ENCODE measurements at places on chromosomes 16 and 17. TPM values are rescaled to one million over a fixed set of nuclear protein-coding genes. Genes with fewer than 3 reads are reported as not detected.

SLC5A11 gene
- total RNA-seq, result 0.05 TPM

CHMP6 gene
- total RNA-seq, result 14.4 TPM

RIPOR1 gene
- 21.6 TPM for total RNA-seq

DNA sequence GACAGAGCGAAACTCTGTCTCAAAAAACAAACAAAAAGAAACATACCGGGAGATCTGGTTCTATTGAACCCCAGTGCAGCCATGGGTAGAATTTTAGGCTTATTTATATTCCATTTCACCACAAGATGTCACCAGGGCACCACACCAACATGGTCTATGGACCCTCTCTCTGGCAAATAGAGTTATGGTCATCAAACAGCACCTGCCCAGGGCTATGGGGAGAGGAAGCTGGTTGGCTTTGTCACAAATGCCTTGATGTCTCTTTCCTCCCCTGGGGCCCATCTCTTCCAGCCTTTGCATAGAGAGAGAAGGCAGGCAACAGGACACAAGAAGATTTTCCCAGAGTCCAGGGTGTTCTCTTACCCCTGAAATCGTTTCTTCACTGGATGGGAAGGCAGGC, 128.4 kb downstream of the WWOX start:
- DNase-seq, result no peak

FZD2 gene
- 24.4 TPM for total RNA-seq

DNA sequence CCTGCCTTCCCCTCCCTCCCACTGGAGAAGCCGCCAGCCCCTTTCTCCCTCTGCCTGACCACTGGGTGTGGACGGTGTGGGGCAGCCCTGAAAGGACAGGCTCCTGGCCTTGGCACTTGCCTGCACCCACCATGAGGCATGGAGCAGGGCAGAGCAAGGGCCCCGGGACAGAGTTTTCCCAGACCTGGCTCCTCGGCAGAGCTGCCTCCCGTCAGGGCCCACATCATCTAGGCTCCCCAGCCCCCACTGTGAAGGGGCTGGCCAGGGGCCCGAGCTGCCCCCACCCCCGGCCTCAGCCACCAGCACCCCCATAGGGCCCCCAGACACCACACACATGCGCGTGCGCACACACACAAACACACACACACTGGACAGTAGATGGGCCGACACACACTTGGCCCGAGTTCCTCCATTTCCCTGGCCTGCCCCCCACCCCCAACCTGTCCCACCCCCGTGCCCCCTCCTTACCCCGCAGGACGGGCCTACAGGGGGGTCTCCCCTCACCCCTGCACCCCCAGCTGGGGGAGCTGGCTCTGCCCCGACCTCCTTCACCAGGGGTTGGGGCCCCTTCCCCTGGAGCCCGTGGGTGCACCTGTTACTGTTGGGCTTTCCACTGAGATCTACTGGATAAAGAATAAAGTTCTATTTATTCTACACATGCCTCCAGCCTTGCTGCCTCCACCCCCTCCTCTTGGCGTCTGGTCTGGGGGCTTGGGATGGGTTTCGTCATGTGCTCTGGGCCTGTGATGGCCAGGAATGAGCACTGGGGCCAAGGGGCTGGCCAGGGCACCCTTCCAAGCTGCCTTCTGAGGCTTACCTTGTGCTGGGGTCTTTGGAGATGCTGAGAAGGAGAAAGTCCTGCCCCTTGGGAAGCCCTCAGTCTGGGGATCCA, 7.3 kb downstream of the GJD3 start:
- DNase-seq, result no peak

- DNase-seq, result no peak
Measured at GRCh38 chr16:17519101-17519955, 48.6 kb upstream of the XYLT1 start.

- no peak for DNase-seq
Measured at GRCh38 chr17:77374170-77374936, 233.6 kb downstream of the SEC14L1 start.

DNA sequence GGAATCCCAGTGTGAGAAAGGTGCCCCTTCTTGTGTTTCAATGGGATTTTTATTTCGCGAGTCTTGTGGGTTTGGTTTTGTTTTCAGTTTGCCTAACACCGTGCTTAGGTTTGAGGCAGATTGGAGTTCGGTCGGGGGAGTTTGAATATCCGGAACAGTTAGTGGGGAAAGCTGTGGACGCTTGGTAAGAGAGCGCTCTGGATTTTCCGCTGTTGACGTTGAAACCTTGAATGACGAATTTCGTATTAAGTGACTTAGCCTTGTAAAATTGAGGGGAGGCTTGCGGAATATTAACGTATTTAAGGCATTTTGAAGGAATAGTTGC, 567 bp downstream of the UBB start:
- no peak for DNase-seq

DNA sequence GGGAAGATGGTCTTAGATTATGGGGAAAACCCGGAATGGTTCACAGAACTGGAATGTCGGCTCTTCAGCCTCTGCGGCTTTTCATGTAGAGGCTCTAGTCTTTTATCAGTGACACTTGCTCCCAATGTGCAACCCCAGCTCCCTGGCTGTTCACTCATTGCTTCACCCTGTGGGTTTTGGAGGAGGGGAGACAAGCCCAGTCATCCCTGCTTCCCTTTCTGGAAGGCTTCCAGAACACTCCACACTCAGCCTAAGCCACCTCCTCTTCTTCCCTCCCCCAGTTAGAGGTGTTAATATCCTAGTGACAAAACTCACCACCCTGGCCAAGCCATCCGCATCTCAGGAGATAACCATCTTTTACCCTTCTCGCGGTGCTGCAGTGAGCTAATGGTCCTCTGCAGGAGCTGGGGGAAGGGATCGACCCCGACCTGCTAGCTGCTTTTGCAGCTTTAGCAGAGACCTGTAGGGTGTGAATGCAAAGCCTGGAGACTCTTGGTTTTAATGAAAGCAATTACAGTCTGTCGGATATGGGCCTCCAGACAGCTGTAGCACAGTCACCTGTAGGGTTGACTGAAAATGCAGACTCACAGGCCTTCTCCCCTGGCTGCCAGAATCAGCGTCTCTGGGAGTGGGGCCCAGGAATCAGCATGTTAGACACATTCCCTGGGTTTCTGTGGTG, 24.3 kb upstream of the LASP1NB start:
- peak; percentile 100 for DNase-seq

DNA sequence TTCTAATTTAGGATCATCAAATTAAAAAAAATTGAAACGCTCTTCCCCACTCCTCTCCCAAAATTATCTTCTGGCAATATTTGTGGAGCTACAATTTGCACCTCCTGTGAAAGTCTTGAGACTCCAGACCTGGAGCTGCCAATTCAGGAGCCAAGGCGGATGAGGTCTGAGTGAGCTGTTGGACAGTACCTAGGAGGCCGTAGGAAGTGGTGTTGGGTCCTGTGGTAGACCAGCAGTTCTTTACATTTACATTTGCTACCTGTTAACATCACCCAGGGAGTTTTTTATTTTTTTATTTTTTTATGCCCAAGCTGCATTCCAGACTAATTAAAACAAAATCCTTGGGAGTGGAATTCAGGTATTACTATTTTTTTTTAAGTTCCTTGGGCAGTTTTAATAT, 271.0 kb downstream of the PHKB start:
- DNase-seq, result no peak

- no peak for DNase-seq
Measured at GRCh38 chr17:48517478-48517877, 13.3 kb downstream of the HOXB1 start.

GRCh38 chr17:36980280-36980761, 31.6 kb downstream of the AATF start:
- peak; percentile 14 for DNase-seq

DNA sequence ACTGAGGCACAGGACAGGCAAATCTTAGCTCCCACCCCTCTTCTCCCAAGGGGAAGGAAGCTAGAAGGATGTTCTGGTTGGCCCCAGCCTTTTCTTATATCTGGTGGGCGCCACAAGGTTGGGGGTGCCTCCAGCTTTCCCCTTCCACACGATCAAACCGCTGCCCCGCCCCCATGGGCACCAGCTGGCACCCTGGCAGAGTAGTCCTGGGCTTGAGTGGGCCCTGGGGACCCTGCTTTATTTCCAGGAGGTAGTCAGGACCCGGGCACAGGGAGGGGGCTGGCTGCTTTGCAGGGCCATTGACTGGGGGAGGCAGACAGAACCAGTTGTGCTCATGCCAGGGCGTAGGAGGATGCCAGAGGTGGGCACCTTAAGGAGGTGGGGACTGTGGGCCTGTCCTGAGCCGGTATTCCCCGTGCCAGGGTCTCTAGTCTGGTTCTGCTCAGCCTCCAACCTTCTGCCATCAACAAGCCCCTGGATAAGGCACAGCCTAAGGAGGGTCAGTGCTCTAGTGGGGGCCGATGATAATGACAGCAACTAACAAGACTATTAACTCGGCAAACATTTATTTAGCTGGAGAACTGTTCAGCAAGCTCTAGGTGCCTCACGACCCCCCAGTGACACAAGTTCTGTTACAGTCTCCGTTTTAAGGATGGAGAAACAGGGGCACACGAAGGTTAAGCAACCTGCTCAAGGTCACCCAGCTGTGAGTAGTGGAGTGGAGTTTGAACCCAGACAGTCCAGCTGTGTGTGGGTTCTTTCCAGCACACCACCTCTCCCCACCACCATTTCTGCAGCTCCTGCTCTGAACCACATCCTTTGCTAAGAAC, 7.6 kb upstream of the PPP1R1B start:
- no peak for DNase-seq

GRCh38 chr16:57029161-57030160, 40.1 kb downstream of the NLRC5 start:
- peak; percentile 29 for DNase-seq

DNA sequence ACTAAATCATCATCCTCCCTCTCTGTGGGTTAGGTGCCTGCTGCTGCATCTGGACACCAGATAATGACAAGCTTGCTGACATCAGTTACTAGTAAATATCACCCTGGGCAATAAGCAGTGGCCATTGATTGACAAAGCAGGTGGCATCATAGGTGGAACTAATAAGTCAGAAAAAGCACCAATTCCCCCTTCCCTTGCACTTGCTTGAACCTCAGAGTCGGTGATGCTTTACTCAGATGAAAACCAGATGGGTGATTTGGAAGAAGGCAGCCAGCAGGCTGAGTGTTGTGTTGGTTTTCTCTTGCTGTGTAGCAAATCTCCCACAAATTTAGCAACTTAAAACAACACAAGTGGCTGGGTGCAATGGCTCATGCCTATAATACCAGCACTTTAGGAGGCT, 146.9 kb upstream of the NOL11 start:
- no peak for DNase-seq

DNA sequence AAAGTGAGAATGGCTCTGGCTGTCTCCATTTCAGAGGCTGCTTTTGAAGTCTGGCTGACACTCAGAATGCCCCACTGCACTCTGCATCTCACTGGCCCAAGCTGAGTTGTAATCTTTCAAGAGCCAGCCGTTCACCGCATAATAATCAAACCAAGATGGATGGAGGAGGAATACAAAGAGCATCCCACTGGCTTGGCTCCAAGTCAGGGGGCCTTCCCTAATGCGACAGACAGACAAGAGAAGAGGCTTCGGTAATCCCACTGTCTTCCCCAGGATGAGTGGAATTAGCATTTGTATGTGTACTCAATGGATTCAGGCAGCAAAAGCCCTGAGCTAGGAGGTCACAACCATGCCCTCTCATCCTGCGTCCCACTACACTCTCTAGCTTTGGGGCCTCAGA, 68.0 kb downstream of the CBLN1 start:
- no peak for DNase-seq

GRCh38 chr17:81566461-81567126, 14.4 kb upstream of the FAAP100 start:
- DNase-seq, result peak; percentile 97

DNA sequence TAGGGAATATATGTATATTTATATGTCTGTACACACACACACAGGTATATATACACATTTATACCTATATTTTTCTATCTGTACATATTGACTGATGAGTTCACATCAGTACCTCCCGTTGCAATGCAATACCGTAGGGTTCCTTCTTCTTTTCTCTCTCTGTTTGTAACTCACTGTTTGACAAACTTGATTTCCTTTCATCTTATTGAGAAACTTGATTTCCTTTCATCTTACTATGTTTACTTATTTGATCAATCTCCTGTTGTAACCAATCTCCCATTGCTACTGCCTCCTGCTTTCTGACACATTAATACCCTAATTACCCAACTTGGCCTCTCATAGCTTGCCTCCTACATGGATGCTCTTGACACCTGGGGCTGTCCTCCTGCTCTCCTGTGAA, 49.8 kb downstream of the NFAT5 start:
- DNase-seq, result no peak

DNA sequence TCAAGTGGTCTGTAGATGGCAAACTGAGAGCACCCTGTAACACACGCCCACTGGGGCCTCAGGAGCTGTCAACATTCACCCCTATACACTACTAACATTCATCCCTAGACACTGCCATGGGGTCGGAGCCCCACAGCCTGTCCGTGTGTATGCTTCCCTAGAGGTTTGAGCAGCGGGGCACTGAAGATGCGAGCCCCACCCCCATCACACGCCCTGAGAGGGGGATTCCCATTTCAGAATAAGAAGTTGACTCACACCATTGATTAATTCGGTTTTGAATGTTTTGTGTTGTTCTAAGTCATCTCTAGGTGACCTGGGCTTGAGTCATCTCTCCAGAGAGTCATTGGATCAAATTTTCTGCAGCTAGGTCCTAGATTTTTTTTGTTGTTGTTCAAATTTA, 37.3 kb upstream of the MMD start:
- peak; percentile 42 for DNase-seq

GRCh38 chr16:74626741-74627416, 20.0 kb upstream of the GLG1 start:
- no peak for DNase-seq

GRCh38 chr17:41663451-41664171, 25.1 kb upstream of the EIF1 start:
- no peak for DNase-seq

DNA sequence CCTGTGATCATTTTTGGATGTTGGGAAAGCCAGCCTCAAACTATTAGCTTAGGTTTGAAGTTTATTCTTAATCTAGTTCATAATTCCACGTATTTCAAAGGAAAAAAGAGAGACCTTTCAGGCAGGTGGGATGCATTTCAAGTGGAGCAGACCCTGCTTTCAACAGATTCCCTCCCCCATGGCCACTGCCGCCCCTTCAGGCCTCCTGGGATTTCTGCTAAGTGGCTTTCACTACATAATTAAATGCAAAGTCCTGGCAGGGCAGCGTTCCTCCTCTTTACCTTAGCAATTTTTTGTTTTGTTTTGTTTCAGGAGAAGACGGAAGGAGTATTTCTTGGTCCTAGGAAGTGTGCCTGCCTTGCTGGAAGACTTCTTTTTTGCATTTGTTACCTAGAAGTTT, 36.6 kb downstream of the MAF start:
- no peak for DNase-seq

MT1F gene
- total RNA-seq, result not detected

TNRC6C gene
- 2.5 TPM for total RNA-seq

DNA sequence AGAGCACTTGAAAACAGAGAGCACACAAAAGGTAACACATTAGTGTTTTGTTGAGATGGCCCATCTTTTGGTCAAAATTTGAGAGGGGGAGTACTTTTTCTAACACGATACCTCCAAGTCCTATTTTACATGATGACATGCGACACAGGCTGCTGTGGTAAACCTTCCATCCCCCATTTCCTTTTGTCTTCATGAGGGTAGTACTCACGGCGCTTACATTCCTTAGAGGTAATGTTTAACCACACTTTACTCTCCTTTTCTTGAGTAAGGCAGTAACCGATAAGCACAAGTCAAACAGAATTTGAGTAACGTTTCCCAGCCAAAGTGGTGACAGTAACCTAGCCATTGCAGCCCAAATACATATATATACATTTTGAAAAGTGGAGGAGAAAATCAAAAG, 35.8 kb upstream of the PITPNM3 start:
- DNase-seq, result no peak

GRCh38 chr16:28140788-28141618, 70.8 kb downstream of the XPO6 start:
- DNase-seq, result no peak

- DNase-seq, result no peak
Measured at GRCh38 chr16:4884972-4885874, 37.9 kb downstream of the UBN1 start.
